ENCODE measurements at places on chromosomes 5 and 9.

GRCh38 chr5:133882846-133883245, 85.6 kb downstream of the C5orf15 start:
- no peak for DNase-seq

- no peak for DNase-seq
Observed at GRCh38 chr9:134785325-134786108, 95.1 kb upstream of the FCN2 start.

DNA sequence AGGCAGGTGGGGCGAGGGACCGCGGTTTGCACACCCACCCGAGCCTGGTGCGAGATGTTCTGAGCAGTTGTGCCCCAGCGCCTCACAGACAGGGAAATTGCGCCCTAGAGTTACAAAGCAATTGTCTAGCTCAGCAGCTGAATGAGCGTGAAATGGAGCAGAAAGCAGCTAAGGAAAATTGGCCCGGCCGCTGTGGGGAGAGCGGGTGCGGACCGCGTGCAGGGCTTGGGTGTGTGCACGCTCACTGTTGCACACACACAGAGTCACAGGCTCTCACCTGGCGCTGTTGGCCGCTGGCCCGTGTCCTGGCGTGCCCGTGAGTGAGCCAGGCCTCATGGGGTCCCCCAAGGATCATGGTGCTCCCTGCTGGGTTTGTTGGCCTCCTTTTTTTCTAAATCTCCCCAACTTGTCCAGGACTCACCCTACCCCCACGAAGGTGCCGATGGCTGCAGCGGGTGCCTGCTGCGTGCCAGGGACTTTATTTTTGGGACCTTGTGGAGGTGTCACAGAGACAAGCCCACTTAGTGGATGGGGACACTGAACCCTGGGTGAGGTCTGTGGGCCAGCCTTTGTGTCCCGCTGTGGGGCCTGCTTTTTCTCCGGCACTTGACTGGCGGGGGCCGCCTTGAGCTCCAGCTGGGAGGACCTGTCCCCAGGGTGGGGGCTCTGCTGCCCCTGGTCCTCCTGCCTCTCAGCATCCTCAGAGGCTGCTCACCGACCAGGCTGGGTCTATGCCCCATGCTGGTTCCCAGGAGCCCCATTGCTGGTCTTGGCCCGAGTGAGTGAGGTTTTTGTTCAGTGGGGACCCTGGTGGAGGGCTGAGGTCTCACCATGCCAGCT, 5.2 kb downstream of the RXRA start:
- no peak for DNase-seq

DNA sequence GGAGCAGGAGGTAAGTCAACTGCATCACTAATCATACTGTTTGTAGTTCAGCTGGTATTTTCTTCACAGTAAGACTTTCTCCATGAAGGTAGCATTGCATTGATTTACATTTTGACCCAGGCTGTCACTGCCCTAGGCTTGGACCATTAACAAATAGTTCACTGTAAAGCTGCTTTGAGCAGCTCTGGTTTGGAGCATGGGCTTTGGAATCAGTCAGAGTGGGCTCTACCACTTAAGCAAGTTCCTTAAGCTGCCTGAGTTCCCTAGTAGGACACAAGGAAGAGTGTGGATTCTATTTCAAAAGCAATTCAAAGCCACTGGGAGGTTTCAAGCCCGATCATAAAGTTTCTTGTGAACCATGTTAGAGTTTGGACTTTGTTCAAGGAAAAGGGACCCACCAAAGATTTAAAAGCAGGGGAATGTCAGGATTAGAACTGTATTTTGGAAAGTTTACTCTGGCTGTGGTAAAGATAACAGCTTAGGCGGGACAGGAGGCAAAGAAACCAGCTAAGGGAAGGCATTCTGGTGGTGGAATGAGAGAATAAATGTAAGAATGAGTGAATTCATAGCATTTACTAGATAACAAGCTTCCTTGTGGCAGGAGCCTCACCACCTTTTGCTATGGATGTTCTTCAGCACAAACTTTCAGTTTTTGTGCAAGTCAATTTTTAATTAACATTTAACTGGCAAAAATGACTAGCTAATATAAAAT, 12.3 kb upstream of the PANK3 start:
- DNase-seq = no peak

DNA sequence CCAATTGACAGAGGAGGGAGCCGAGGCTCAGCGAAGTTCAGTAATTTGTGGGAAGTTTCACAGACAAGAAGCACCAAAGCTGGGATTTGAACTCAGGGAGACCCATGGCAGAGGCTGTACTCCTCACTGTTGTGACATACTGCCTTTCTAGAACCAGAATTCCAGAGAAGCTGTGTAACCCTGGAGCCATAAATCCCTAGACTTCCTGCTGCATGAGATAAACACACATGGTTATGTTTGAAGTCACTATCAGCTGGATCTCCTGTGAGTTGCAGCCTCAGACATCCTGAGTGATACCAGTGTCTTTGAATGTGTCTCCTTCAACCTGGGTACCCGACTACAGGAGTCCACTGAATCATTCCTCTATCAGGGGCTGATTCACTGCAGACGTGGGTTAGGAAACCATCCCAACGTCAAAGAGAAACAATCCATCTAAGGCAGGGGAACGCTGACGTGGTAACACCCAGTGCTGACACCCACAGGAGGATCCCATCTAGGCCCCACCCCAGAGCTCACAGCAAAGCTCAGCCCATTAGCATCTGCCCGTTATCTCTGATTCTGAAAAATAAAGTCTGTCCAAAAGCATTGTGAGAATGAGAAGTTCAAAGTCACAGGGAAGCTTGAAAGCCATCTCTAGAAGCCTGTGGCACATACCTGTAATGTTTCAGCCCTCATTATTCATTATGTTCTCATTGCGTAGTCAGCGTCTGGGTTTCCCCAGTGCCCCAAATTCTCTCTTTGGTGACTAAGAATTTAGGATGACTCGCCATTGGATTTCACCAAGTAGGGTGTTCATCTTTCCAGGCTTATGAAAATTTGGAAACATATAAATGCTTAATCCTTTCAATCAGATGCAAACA, 36.3 kb upstream of the BASP1 start:
- DNase-seq = peak; percentile 70

DNA sequence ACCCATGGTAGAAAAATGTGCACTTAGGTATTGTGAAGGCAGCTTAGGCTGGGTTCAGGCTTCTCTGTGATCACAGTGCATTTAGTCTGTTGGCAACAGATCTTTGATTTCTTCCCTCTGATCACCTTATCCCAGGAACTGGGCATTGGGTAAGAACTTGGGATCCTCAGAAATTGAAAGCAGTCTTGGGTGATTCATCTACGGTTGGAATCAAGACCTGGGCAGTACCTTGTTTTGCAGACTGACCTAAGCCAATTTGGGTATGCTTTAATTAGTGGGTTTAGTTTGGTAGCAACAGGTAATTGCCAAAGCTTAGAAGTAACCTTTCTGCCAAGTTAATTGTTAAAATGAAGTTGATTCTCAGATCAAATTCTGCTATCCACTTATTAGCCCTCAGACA, 17.8 kb downstream of the ENTREP1 start:
- DNase-seq = peak; percentile 16

- peak; percentile 78 for DNase-seq
Observed at GRCh38 chr5:72523960-72524582, 16.9 kb upstream of the ZNF366 start.

DNA sequence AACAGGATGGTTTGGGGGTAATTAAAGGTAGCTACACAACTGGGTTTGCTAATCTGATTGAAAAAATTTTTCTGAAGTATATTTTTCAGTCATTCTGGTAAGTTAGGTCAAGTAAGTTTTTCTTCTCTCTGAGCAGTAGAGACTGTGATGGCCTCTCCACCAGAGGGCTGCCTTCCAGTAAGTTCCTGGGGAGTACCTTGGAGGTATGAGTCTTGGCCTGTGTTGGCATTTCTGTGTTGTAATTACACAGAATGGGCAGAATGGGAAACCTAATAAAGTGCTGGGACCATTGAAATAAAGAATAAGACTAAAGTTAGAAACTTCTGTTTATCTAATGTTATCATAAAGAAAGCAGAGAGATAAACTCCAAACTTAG, 430.8 kb downstream of the ARHGEF28 start:
- peak; percentile 52 for DNase-seq

DNA sequence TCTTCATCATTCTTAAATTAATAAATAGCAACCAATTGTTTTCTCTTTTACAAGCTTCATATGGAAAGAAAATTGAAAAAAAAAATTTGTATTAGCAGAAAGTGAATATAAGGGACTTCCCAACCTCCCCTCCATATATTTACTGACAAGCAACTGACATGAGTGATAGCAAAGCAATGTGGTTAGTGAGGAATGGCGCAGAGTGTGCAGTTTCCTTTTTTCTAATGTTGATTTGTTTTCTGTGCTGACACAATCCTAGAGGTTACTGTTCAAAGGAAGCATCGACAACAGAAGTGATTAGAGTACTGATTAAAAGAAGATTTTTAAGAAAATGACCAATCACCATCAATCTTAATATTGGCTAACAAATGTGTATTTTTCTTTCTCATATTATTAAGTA, 1.7 kb upstream of the PTGER4 start:
- peak; percentile 39 for DNase-seq

GRCh38 chr5:199197-199949, 8.1 kb downstream of the LRRC14B start:
- DNase-seq = no peak

DNA sequence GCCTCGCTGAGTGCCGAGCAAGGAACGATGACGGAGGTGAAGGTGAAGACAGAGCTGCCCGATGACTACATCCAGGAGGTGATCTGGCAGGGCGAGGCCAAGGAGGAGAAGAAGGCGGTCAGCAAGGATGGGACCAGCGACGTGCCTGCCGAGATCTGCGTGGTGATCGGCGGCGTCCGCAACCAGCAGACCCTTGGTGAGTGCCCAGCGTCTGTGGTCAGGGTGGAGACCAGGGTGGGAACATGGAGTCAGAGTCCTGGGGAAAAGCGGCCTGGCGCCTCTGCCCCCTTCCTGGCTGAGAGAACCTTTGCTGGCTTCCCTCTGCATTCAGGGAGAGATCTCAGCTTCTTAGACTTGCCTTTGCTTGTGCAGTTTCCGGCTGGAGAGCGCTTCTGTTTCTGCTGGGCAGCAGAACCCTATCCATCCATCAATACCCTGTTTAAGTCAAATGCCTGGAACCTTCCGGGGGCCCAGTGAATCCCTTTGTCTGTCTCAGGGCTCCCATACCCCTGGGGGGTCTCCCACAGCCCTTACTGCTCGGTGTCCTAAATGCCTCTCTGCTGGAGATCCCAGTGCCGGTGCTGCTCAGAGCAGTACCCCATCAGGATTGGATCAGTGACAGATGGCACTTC, 89.6 kb downstream of the AMBP start:
- DNase-seq = no peak

DNA sequence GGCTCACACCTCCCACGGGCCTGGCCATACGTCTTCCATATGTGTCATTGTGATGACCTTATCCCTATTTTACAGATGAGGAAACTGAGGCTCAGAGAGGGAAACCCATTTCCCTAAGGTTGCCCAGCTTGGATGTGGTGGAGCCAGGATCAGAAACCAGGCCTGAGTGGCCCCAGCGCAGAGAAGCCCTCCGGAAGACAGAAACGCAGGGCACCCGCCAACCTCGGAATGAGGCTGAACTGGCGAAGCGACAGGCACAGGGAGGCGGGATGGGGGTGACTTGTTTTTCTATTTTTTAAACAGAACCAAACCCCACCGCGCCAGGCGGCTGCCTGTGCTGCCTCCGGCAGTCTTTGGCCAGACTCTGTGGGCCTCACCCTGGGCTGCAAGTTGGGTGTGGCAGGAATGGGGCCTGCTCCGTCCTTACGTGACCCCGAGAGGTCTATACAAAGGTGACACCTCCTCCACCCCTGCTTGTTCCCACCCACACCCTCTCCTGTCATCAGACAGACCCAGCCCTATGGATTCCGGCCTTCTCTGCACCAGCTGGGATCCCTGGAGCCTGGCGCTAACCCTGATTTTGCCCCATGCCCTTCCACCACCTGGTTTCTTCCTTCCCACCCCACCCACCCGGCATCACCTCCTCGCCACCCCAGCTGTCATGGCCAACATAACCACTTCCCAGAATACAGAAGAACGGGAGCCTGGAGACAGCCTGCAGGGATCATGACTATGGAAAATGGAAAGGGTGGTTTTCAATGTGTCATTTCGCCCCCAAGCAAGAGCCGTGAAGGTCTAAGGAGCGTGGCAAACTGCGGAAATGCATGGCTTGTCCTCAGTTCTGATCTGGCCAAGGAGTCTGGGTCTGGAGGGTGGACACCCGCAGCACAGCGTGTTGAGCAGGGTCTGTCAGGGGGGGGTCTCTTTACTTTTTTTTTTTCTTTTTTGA, 23.6 kb downstream of the PLPP7 start:
- no peak for DNase-seq

GRCh38 chr5:56145511-56145910, 87.6 kb downstream of the ANKRD55 start:
- DNase-seq = no peak

DNA sequence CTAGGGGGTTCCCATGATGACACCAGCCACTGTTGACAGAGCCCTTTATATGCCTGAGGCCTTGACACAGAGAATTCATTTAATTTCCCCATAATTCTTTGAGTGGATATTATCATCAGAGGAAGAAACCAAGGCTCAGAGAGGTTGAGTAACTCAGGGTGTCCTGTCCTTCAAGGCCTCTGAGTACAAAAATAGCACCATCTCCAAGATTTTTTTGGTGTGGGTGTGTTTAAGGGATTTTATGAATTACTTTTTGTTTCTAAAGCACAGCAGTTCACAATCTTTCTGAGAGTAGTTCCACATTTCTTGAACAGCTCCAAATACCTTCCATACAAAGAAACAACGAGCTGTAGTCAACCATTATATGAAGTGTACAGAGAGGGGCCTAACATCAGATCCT, 6.2 kb upstream of the GSN start:
- no peak for DNase-seq

- peak; percentile 77 for DNase-seq
Observed at GRCh38 chr9:100714372-100715099, 136.7 kb downstream of the CAVIN4 start.

GRCh38 chr9:35915681-35916294, 6.5 kb downstream of the SPAAR start:
- no peak for DNase-seq

GRCh38 chr9:128688501-128689292, at the start of gene SET:
SET (plus strand) TSS chr9:128689222; CDS start chr9:128689583, 361 bp downstream.
- peak; percentile 92 for DNase-seq

DNA sequence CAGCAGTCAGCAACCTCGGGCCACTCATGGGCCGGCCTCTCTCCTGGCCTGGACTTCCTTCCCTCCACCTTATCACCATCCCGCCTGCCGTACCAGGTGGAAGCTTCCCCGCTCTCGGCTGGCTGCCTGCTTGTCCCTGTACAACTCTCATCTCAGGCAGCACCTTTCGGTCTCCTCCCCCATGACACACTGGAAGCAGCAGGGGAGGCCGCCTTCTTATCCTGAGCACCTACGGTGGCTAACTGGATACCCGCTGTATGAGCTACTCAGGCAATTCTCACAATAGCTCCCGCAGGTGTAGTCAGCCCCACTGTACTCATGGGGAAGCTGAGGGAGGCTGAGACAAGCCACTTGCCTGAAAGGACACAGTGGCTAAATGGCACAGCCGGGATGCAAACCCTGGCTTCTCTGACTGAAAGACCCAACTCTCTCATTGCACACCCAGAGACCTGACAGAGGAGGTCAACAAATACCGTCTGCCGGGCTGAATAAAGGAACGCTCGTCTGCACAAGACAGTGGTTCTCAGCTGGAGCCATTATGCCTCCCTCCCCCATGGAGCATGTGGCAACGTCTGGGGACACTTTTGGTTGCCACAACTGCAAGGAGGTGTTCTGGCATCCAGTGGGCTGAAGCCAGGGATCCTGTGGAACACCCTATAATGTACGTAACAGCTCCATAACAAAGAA, 9.6 kb downstream of the STK10 start:
- DNase-seq = no peak

Measured in MCF 10A (cell line).